Islet precursor cell (in vitro differentiated cells): ENCODE measurements at places on chromosomes 6 and 20.

DNA sequence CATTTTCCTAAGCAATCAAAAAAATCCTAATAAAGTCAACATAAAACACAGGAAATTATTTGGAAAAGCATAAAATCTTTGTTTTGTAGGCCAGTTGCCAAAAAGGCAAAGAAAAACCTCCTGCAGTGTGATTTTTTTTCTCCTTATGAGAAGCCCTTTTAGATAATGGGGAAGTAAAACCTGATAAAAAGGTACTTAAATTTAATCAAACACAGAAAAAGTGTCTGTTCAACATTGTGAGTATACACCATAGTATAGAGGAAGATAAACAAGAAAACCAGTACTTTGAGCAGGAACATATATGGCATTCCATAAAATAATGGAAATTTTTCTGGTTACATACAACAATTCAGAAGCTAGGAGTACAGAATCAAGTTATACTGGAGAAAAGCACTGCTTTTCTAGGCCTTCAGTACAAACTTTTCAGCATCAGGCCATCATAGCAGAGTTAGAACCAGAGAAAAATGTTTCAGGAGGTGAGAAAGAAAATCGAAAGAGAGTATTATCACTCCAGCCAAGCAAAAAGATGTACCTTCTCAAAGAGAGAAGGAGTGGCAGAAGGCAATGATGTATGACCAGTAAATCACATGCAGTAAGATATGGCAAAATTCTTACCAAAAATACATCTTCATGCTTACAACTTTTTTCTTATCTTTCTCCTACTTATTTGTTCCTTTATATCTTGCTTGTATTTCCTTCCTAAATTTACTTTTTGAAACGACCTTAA is 494.9 kb downstream of the KIF16B start:
- DNase-seq, result no peak

- peak; percentile 74 for DNase-seq
These were observed 117.0 kb downstream of the RTN4IP1 start for GRCh38 chr6:106512048-106512967.

DNA sequence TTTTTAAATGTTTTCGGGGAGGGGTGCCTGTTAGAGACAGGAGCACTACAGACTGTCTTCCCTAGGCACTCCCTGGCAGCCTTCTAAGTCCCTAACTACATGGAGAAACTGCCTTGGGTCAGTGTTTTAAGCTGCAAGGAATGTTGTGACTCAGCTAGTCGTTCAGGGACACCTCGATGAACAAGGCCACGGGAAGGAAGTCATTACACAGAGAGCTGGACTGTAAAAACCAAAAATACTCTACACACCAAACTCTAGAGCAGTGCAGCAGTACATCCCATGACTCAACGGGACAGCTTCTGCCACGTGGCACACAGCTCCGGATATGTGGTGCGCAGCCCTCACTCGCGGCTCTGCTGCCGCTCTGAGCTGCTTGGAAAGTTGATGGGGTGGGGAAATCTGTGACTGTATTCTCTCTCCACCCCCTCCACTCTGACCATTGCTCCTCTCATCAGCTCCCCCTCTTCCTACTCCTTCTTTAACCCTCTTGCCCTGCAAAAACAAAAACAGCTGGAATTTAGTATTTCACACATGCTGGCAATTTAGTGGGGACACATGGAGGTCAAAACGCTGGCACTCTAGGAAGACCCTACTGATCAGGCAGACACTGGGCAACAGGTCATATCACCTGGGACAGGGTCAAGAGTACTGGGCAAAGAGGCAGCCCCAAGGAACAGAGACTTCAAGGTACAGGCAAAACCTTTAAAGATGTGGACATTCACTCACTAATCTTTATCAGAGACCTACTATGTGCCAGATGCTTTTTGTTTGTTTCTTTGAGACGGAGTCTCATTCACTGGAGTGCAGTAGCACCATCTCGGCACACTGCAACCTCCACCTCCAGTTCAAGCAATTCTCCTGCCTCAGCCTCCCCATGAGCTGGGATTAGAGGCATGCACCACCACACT is 10.9 kb upstream of the LPIN3 start:
- DNase-seq, result peak; percentile 95

DNA sequence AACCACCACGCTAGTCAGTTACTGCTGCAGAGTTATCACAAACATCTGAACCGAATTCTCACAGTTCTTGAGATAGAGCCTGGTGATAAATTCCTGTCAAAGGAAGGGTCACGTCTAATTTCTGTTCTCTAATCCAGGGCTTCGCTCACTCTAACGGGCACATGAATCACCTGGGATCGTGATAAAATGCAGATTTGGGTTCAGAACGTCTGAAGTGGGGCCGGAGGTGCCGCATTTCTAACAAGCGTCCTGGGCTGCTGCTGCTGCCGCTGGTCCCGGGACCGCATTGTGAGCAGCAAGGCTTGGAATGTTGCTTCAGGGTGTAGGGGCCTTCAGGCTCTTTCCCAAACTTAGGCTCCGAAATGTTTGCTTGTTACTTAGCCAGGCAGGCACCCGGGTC is 264.1 kb downstream of the CDC5L start:
- peak; percentile 94 for DNase-seq

DNA sequence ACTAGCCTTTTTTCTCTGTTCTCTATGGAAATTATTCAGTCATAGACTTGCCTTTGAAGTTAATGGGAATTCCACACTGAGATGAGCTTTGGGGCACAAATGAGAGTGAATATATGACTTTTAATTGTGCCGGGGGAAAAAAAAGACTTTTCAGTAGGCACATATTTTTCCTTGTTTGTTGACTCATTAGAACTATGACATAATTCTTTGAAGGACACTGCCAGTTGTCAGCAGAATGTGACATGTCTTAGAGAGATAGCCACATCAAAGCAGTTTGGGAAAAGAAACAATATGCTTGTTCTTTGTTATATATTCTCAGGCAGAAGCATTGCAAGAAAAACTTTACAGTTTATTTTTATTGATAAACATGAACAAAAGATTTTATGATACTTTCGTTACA is 138.3 kb downstream of the COL9A1 start:
- no peak for DNase-seq

DNA sequence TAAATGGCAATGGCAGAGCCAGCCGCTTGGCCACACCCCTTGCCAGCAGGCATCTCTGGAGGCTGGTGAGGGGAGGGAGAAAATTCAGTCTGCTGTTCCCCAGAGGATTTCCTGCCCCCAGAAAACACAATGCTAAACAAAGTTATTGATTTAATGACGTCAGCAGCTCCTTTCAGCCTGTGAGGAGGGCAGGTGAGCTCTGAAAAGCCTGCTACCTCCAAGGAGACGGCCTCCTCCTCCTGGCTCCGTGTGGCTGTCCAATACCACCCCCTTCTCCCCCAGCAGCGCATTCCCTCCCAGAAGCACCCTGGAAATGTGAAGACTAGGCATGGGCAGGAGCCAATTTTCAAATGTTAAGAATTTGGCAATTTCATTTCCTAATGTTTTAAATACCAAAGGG is 393.1 kb downstream of the ZFAND3 start:
- no peak for DNase-seq

DNA sequence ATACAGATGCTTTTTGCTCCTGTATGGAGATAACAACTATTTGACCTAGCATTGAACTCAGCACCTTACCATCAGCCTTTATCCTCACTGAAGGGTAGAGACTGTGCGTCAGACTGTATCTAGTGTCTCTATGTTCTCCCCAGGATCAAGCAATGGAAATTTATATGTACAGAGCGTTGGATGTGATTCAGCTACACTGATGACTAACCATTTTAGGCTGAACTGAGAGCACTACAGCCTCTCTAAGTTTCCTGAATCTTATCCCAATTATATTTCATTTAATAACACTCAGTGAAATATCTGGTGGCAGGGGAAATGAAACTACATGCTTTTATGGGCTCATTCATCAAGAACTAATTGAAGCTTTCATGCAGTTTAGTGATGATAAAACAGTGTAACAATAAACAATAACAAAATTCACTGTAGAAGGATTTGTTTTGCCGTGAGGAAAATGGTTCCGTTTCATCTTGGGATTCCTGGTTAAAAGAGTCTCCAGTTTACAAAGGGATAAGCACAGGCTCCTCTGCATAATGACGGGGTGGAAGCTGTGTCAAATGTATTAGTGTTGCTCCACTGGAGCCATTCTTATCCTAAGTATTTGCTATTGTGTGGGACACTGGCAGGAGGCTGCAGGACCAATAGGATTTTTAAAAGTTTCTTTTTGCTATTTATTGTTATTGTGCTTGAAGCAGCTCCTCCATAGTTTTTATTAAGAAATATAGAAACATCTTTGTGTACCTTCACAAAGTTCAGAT is 567.6 kb upstream of the MMS22L start:
- DNase-seq, result no peak

- peak; percentile 80 for DNase-seq
These were observed 9.1 kb upstream of the MAP1LC3A start for GRCh38 chr20:34549291-34549928.

DNA sequence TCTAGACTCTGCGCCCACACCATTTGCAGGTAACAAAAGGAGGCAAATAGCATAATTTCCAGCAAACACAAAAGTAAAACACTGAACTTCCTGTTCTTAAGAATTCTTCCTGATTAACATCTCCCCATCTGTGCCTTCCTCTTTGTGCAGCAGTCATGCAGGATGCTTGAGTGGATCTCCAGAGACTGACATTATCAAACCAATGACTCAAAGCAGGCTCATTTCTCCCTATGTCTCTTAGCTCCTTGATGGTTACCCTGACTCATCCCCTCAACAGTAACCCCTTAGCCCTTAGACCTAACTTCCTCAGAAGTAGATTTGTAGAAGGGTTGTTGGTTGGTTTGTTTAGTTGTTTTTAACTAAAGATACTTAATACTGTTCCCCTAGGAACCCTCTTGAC is 137.0 kb upstream of the RIN2 start:
- no peak for DNase-seq

- peak; percentile 56 for DNase-seq
These were observed 38.7 kb downstream of the TGM2 start for GRCh38 chr20:38126146-38126921.

- DNase-seq, result peak; percentile 86
These were observed 88.3 kb downstream of the CEBPB start for GRCh38 chr20:50278684-50279531.

GRCh38 chr6:55898342-55898741 is 23.0 kb upstream of the BMP5 start:
- DNase-seq, result no peak

- peak; percentile 43 for DNase-seq
These were observed 233.3 kb downstream of the SYNDIG1 start for GRCh38 chr20:24702501-24703283.

DNA sequence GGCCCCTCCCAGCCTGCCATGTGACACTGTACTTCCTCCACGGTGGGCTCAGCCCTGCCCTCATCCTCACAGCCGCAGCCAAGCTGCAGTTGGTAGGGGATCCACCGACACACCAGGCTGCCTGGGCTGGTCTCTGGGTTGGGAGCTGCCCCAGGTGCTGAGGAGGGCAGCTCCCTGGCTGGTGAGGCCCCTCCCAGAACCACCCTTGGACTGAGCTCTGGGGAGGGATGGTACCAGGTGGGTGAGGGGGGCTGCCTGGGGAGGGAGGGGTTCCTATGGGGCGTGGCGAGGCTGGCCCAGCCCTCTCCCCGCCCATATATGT is 185 bp upstream of the TNFRSF6B start:
- peak; percentile 80 for DNase-seq

- peak; percentile 44 for DNase-seq
These were observed 11.5 kb upstream of the NOP56 start for GRCh38 chr20:2640899-2641298.

DNA sequence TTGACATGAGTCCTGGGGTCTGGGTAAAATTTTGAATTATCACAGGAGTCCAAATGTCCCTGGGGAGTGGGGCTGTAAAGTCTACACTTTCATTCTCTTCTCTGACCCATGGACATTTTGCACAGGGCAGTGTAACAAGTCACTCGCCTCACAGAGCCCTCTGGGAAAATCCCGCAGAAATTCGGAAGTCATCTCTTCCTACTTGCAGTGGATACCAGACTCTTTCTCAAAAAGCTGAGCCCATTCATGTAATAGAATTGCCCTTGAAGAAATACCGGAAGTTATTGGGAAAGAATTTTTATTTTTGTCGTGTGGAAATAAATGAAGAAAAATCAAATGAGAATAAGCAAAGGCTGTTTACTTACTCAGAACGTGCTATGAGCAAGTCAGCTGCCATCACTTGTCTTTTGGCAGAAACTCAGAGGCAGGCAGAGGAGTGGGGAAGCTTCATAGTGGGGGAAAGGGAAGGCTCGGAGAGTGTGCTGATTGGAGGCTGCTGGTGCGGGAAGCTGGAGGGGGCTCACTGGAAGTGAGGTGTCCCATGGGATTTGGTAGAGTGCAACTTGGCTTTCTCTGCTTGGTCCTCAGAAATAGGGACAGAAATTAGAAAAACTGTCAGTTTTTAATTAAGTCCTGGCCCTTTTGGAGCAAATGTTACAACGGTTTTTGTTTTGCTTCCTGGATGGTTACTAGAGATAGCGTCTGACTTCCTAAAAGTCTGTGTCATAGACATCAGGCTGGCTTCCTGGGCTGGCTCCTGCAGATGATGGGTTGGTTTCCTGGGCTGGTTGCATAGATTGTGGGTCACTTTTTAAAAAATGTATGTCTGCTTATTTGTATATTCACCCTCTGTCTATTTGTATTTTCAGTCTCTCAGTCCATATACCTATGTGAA is 79.8 kb upstream of the EEF1E1 start:
- no peak for DNase-seq

- DNase-seq, result peak; percentile 90
These were observed 3.5 kb downstream of the GNMT start for GRCh38 chr6:42963855-42964605.

DNA sequence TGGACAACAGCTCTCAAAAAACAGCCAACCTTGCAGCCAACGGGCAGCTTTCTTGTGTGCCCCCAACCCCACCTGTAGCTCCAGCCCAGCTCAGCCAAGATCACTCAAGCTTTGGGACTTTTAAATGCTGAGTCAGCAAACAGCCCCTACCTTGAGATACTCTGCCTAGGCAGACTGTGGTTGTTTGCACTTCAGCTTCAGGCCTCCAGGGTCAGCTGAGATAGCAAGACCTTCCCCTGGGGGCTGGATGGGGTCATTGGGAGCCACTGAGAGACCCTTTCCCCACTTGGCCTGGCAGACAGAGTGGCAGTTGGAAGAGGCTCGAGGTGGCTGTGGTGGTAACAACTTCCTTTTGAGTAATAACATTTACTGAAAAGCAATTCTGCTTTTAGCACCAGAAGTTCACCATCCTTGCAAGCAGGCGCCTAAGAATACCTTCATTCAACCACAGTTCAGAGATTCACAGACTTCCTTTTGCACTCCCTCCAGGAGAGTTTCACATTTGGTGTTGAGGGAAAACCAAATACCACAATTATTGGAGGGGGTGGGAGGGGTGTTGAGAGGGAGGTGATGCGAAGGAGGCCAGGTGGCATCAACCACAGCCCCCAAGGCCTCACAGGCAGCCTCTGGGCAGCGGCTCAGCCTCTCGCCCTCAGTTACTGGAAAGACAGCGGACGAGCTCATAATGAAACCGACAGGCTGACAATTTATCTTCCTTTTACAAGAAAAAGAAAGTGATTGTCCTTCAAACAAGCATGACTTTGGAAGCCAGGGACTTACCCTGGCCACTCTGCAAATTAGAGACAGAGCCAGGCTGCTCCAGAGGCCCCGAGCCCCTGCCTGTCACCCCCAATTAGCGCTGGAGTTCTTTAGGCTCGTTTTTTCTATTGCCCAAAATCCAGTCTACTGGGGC is 148.1 kb downstream of the CEBPB start:
- no peak for DNase-seq

GRCh38 chr6:153436351-153436750 is 305.3 kb upstream of the RGS17 start:
- DNase-seq, result no peak

- DNase-seq, result no peak
These were observed 158.6 kb upstream of the PCSK2 start for GRCh38 chr20:17068084-17068711.

- no peak for DNase-seq
These were observed 43.4 kb downstream of the CPXM1 start for GRCh38 chr20:2757001-2757400.

- DNase-seq, result no peak
These were observed 14.4 kb upstream of the WFDC8 start for GRCh38 chr20:45593498-45593897.
